Stimulated activated memory B cell treated with anti-CD40 and anti-IgM and Interleukin-4, amounts not matched to agents 10 μg/mL and 1 μg/mL and 100 μg/mL, for 72 hours (primary cell): ENCODE measurements at places on chromosomes 4 and X.

- no peak for ATAC-seq
These were observed 241.4 kb upstream of the CLNK start for GRCh38 chr4:10925996-10926395.

DNA sequence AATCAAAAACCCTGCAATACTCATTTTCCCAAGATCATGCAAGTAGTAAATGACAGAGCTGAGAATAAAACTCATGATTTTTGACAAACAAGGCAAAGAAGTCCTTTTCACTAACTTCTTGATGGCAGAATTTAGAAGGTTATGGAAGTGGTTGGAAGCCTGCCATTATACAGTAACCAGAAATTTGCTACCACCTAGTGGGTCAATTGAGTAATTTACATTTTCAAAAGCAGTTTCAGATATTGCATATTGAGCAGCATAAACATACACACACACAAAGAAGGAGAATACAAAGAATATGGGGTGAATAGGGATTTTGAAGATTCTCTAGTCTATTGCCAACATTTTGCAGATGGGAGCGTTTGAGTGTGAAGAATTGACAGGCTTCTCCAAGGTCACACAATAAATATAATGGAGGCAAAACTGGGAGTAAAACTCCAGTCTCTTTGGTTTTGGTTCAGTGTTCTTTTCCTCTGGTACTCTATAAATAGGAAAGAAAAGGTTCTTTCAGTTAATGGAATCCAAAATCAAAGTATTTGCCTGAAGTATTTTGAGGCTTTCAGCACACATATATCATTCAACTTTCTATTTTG lies 70.2 kb downstream of the GC start:
- no peak for ATAC-seq

GRCh38 chr4:154348657-154349056 lies 142.9 kb downstream of the DCHS2 start:
- no peak for ATAC-seq

- ATAC-seq, result no peak
These were observed 541.3 kb downstream of the GBA3 start for GRCh38 chr4:23234018-23234417.

- ATAC-seq, result no peak
These were observed 4.3 kb downstream of the SOWAHD start for GRCh38 chrX:119762718-119763117.

DNA sequence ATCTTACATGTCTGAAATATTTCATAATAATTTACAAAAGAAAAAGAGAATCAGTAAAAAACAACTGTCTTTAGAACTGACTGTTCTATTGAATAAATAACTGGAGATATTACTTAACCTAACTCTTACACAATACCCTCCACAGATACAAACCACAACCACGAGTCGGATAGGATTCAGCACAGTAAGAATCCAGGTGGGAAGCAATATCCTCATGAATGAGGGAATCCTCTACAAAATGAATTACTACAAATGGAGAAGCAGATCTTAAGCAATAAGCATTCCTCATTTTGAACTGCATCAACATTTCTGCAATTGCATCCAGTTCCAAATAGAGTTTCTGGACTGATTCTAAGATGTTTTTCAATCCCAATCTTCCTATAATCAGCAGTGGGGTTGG lies 227.1 kb downstream of the SH2D1A start:
- no peak for ATAC-seq

DNA sequence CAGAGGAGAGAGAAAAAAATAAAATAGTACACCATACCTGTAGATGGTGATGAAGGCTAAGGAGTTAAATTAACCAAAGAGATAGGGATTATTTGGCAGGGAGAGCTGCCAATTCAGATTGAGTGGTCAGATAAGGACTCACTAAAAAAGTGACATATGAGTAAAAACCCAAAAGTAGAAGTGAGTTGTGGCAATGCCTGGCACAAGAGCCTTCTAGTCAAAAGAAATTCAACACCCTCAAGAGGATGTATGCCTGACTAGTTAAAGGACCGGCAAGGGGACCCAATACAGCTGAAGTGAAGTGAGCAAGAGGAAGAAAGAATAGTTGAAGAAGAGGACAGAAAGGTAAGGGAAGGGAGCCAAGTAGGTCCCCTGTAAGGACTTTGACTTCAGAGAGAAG lies 34.9 kb downstream of the ELF2 start:
- ATAC-seq, result peak; percentile 91

DNA sequence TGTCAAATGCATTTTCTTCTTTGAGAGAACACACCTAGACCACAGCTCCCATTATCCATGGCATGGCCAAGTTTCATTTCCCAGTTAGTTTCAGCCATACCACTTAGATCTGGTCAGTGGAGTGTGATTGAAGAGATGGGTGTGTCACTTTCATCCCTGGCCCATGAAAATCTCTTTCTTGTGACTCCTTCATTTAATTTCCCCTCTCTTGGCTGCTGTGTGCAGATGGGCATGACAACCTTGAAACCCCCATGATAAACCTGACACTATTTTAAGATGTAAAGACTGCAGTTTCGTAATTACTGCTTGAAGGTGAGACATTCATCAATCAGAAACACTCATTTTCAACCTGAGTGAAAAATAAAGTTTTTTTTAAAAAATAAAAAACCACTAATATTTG lies 284.9 kb downstream of the IL15 start:
- no peak for ATAC-seq

DNA sequence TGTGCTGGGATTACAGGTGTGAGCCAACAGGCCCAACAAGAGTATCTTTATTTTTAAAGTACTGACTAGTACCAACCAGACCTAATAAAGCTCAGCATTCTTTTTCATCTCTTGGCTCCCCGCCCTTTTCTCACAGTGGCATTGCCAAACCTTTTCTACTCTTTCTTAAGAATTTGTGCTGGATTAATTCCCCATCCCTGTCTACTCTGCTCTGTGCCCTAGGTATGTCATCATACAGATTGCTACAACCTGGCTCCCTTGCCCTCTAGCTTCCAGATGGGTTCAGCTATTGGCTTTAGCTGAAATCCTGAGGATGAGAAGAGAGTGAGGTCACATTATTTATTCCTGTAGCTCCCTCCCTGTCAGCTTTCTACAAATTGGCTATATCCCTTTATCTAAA lies 34.9 kb upstream of the CCNI start:
- no peak for ATAC-seq

DNA sequence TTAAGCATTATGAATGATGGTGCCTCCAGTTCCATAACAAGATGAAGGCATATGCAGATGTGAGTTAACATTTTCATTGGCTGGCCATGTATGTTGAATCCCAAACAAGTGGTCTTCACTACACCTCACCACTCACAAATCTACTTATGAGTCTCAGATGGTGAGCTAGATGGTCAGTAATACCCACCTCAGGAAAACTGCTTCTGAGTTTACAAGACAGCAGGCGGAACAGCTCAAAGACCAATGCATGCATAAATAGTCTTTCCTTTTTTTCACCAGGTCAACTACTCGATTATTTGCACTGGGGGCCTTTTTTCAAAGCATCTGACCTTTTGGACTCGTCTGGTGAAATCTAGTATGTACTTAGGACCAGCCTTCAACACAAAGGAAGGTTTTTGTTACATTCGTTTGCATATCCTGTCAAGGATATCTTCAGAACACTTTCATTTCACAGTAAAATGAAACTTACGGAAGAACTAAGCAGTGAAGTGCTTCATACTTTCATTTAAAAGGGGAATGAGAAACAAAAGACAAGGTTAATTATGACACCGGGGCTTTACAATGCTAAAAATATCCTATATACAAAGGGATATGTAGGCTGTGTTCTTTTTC lies 23.1 kb upstream of the TLR7 start:
- peak; percentile 73 for ATAC-seq

DNA sequence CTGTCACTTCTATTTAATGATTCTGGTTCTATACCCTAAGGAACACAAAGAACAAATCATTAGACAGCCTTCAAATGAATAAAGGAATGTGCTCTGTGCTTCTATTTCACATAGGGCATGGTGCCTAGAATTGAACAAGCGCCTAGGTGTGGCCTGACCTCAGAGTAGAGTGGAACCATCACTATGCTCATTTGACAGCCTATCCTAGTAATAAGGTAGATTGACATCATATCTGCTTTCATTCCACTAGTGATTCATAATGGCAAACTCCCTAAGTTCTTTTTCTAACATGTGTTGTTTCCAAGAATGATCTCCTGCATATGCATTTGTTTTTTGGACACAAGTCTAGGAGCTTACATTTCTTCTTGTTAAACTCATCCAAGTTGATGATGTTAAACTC lies 36.6 kb downstream of the METTL14 start:
- ATAC-seq, result no peak

GRCh38 chr4:11423465-11423864 lies 5.2 kb downstream of the HS3ST1 start:
- no peak for ATAC-seq

DNA sequence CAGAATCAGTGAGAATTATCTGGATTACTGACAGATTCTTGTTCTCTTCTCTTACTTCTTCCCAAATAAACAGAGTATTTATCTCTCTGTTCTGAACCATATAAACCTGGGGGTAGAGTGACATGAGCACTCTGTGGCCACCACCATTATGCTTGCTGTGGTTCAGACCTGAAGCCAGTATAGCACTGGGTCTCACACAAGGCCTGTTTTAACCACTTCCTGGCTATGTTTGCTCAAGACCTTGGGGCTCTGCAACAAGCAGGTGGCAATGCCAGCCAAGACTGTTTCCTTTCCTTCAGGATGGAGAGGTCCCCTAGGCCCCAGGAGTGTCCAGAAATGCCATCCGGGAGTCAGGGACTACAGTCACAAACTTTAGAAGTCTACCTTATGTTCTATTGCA lies 21.7 kb upstream of the HEPH start:
- no peak for ATAC-seq

- no peak for ATAC-seq
These were observed 40.9 kb downstream of the KDM6A start for GRCh38 chrX:44913656-44914531.

DNA sequence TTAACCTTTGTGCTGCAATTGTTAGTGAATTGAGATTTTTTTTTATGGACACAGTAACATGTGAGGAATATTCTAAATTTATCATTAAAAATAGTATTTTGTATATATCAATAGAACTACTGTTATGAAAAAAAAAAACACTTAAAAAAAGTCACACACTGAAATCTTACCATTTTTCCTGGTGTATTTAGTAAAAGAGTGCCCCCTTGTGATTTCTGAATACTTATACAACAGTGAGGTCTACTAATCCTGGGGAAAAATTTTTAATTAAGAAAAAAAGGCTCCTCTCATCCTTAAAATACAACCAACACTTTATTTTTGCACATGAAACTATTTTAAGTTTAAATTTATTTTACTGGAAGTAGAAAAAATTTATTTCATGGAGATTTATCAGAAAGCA lies 56.4 kb upstream of the SPOCK3 start:
- ATAC-seq, result no peak

DNA sequence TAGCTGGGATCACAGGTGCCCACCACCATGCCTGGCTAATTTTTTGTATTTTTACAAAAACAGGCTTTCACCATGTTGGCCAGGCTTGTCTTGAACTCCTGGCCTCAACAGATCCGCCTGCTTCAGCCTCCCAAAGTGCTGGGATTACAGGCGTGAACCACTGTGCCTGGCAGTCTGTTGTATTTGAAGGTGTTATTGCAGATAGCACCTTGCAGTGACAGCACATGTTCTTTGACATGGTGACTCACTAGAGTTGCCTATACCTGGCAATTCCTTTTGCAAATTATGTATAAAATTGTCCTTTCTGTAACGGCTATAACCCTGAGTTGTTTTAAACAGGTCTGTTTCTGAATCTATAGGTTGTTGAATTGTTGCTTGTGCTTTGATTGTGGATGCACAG lies 7.9 kb downstream of the OGT start:
- peak; percentile 57 for ATAC-seq

DNA sequence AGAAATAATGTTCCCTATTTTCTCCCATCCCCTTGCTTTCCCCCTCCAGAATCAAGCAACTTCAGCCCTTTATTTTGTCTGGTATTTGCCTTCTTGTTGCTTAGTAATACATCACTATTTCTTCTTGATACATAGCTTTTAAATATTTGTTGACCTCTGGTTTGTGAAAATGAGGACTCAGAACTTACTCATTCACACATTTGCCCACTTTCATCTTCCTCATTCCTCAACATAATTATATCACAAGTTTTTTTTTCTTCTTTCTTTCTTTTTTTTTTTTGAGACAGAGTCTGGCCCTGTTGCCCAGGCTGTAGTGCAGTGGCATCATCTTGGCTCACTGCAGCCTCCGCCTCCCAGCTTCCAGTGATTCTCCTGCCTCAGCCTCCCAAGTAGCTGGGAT lies 28.9 kb upstream of the NDUFC1 start:
- no peak for ATAC-seq

DNA sequence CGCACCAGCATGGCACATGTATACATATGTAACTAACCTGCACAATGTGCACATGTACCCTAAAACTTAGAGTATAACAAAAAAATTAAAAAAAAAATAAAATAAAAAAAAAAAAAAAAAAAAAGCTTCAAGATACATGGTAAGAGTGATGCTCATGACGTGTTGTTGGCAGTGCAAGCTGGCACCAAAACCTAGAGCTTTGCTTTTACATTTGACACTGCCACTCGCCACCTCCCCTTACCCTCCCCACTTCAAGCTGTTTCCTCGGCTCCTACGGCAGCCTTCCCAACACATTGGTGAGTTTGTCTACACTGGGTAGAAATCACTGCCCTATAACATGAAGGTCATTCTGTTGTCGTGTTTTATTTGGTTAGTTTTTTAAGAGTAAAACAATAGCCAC lies 197.6 kb upstream of the ANXA3 start:
- no peak for ATAC-seq

GRCh38 chr4:185711726-185712125 lies 100.3 kb downstream of the SORBS2 start:
- no peak for ATAC-seq

DNA sequence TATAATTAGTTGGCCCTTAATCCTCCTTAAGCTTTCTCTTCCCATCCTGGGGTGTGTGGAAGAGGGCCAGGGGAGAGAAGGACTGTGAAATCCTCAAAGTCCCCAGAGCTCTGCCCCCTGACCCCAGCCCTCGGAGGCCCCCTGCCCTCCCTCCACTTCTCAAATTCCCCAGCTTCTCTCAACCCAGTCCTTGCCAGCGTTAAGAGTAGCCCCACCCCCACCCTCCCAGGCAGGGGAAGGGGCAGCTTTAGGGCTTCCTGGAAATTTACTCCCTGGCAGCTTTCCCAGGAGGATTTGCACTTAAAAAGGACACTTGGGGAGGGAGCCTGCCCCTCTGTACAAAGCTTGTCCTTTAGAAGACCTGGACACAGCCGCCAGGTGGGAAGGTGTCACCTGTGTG lies 11.8 kb upstream of the CD40LG start:
- ATAC-seq, result no peak

- no peak for ATAC-seq
These were observed 753.6 kb downstream of the RAPGEF2 start for GRCh38 chr4:159856451-159856850.

- no peak for ATAC-seq
These were observed 140.5 kb downstream of the SOWAHB start for GRCh38 chr4:76757418-76757939.

GRCh38 chr4:2837904-2838496 lies 5.6 kb upstream of the ADD1 start:
- ATAC-seq, result peak; percentile 72

- no peak for ATAC-seq
These were observed 361.3 kb downstream of the KLHL4 start for GRCh38 chrX:87878926-87879325.
